ENCODE measurements at places on chromosomes 5 and 9.

- DNase-seq: no peak
Observed at GRCh38 chr5:147845618-147846017, 14.1 kb upstream of the SPINK1 start.

- DNase-seq: no peak
Observed at GRCh38 chr9:137316012-137316981, 14.2 kb upstream of the NRARP start.

- no peak for DNase-seq
Observed at GRCh38 chr9:27572566-27572917, 739 bp downstream of the C9orf72 start.

DNA sequence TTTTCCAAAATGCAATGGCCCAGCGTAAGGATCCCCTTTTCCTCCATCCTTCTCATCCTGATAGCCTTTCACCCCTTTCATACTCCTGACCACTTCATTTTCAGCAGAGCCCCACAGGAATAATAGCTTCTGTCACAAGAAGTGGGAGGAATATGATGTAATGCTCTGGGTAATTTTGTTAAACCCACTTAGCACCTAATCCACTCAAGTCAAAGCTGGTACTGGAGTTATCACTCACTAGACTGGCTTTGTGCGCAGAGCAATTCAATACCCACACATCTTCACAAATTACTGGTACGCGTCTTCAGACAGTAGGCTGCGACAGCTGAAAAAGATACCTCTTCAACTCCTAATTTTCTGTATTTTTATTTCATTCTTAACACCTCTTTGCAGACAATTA lies 2232.8 kb upstream of the WWC1 start:
- DNase-seq: no peak

- no peak for DNase-seq
Observed at GRCh38 chr9:81627481-81627880, 61.9 kb downstream of the TLE1 start.

GRCh38 chr9:112091810-112092209 lies 83.3 kb downstream of the SUSD1 start:
- no peak for DNase-seq

- DNase-seq: no peak
Observed at GRCh38 chr5:2751592-2752021, at the start of gene IRX2. Gene IRX2, minus strand, starts transcription at chr5:2751677. Its CDS starts 264 bp downstream, at chr5:2751413.

- DNase-seq: no peak
Observed at GRCh38 chr5:167984951-167985350, 306.5 kb upstream of the WWC1 start.

Measured in T-helper 22 cell (primary cell).